ENCODE measurements at places on chromosomes 7 and 10.

GRCh38 chr10:89662596-89662995 is 17.6 kb upstream of the PANK1 start:
- no peak for DNase-seq

- no peak for DNase-seq
Measured at GRCh38 chr10:74842301-74842954, 16.0 kb downstream of the KAT6B start.

- no peak for DNase-seq
Measured at GRCh38 chr7:158267742-158268435, 319.7 kb downstream of the PTPRN2 start.

GRCh38 chr7:27936768-27937102 is 196.8 kb downstream of the TAX1BP1 start:
- DNase-seq, result no peak

DNA sequence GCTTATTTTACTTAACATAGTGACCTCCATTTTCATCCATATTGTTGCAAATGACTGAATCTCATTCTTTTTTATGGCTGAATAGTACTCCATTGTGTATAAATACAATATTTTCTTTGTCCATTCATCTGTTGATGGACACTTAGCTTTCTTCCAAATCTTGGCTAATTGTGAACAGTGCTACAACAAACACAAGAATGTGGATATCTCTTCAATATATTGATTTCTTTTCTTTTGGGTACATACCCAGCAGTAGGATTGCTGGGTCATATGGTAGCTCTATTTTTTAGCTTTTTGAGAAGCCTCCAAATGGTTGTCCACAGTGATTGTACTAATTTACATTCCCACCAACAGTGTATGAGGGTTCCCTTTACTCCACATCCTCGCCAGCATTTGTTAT is 58.0 kb downstream of the CREB5 start:
- no peak for DNase-seq

DNA sequence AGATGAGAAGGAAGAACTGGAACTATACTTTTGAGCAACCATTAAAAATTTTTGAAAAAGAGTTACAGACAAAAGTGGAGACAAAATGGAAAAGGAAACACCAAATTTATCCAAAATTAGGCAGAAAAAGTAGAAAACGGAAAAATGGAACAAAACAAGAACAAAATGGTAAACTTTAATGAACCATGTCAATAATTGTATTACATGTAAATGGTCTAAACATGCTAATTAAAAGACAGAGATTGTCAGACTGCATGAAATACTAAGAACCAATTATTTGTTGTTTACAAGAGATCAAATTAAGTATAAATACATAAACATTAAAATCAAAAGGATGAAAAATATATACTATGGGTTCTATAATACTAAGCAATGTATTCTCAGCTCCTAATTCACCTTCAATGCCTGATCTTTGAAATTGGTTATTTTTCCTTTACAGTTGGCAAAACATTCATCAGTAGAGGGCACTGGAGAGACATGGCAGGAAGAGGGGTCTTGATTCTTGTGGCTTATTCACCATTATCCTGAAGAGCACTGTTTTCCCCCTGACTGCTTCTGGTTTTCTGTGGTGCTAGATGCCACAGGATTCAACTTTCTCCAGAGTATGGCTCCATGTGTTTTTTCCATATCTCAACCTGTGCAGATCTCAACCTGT is 124.9 kb downstream of the ELFN1 start:
- DNase-seq, result peak; percentile 60

- no peak for DNase-seq
Measured at GRCh38 chr10:118832241-118832651, 77.5 kb upstream of the CACUL1 start.

Measured in hematopoietic multipotent progenitor cell treated with erythropoietin and hydrocortisone succinate and interleukin-3 and kit ligand, for 8 days (in vitro differentiated cells).